ENCODE measurements at places on chromosomes 7 and 10.

GRCh38 chr10:75679536-75679935 lies 248.1 kb downstream of the LRMDA start:
- no peak for DNase-seq

DNA sequence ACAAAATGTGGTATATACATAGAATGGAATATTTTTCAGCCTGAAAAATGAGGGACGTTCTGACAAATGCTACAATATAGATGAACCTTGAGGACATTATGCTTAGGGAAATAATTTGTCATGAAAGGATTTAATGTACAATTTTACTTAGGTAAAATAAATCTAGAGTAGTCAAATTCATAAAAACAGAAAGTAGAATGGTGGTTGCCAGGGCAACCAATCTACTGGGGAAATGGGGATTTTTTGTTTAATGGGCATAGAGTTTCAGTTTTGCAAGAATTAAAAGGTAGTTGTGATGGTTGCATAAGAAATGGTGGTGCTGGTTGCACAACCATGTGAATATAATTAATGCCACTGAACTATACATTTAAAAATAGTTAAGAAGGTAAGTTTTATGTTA lies 296.0 kb upstream of the SP4 start:
- DNase-seq = no peak

DNA sequence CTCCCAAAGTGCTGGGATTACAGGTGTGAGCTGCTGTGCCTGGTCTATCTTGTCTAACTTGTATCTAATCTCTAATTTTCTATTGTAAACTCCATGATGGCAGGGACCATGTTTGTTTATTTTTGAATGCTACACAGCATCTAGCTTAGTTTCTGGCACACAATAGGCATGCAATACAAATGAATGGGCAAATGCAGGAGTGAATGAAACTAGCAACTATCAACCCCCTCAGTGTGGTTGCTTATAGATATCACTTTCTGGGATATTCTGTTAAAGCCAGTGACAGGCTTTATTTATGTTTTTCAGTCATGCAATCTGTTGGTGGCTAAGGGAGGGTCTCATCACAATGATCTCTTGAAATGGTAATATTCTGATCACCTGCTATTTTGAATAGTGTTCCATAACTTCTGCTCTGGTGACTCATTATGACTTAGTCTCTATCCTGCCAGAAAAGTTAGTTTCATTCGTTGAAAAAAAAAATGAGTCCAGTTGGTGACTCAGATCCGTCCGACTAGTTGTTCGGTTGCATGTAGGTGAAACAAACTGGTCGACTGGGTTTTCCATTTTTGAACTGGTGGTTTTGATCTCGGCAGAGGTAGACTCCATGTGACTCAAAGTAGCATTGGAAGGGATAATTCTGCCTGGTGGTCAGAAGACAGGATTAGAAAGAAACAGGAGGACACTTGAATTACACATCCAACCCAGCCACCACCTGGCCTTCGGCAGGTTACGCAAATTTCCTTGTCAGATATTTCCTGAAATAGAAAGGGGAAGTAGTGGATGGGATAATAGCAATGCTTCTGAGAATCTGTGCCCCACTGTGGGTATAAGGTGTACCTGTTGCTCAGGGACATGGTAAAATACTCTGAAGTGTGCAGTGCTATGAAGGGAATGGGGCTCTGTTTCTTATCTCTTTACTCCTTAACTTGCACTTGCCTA lies 76.8 kb downstream of the GATA3 start:
- DNase-seq = no peak

- DNase-seq = no peak
These were observed 19.1 kb upstream of the ARMS2 start for GRCh38 chr10:122435212-122435827.

DNA sequence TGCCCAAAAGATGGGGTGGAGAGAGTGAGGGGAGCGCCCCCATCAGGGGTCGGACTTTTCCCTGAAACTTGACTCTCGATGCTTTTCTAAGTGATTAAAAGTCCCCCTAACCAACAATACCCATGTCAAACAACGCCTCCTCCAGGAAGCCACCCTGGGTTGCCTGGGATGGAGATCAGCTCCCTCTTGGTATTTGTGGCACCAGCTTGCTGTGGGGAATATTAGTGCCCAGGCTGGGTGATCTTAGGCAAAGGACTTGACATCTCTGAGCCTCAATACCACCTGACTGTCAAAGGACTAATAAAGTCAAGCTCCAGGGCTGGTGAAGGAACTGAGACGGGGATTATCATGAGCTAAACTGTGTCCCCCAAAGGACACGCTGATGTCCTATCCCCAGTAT lies 18.2 kb upstream of the ELFN1 start:
- no peak for DNase-seq

- no peak for DNase-seq
These were observed 96.0 kb downstream of the MTERF1 start for GRCh38 chr7:91784469-91784868.

DNA sequence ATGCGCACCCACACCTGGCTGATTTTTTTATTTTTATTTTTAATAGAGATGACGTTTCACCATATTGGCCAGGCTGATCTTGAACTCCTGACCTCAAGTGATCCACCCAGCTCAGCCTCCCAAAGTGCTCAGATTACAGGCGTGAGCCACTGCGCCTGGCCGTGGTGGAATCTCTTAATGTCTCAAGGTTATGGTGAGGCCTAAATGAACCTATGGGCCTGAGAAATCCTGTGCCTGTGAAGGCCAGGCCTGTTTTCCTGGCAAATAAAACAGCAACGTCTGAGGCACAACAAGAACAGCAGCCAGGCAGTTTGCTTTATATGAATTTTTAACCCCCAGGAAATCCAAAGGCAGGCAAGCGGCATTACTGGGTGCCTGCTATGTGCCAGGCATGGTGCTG lies 297.5 kb upstream of the ZMIZ1 start:
- no peak for DNase-seq

GRCh38 chr7:116990056-116990455 lies 36.8 kb downstream of the ST7 start:
- no peak for DNase-seq

- DNase-seq = no peak
These were observed 345.2 kb upstream of the SHH start for GRCh38 chr7:156157409-156158012.

- DNase-seq = no peak
These were observed 3.1 kb downstream of the HPS6 start for GRCh38 chr10:102068216-102068615.

- no peak for DNase-seq
These were observed 525.8 kb downstream of the ZNF33B start for GRCh38 chr10:42112331-42113157.

GRCh38 chr10:79156334-79157274 lies 87.8 kb downstream of the ZMIZ1 start:
- DNase-seq = no peak

GRCh38 chr10:116833986-116834985 lies 15.0 kb upstream of the ENO4 start:
- DNase-seq = no peak

DNA sequence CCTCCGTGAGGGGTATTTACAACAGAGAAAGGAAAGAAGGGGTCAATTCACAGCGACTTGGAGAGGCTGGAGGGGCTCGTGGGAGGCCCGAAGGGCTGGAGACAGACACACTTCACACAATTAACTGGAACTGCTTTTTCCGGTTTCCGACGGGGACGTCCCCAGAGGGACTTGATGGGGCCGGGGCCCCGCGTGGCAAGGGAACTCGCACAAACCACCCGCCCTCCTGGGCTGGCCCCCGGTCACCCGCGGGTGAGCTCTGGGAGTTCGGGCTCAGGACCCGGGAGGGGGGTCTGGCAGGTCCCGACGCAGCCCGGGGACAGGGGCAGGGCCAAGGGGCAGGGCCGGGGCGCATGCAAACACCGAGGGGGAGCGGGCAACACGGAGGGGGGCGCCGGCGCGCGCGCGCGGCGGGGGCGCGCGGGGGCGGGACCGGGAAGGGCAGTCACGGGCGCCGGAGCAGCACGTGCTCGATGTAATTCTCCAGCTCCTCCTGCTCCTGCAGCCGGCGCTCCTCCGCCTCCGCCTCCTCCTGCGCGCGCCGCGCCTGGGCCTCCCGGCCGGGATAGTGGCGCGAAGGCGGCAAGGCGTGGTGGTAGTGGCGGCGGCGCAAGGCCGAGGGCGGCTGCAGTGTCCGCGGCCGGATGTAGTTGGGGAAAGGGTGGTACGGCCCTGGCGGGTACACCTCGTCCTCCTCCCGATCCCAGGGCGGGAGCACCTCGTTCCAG lies 2.7 kb downstream of the VGF start:
- no peak for DNase-seq

- DNase-seq = no peak
These were observed 654.0 kb downstream of the SDK1 start for GRCh38 chr7:3955026-3955425.

- DNase-seq = no peak
These were observed 33.8 kb downstream of the MAP3K8 start for GRCh38 chr10:30467651-30468338.

- DNase-seq = no peak
These were observed 42.3 kb upstream of the SORCS1 start for GRCh38 chr10:107206833-107207232.

GRCh38 chr10:117540640-117541404 lies 1.7 kb upstream of the EMX2 start:
- DNase-seq = no peak

DNA sequence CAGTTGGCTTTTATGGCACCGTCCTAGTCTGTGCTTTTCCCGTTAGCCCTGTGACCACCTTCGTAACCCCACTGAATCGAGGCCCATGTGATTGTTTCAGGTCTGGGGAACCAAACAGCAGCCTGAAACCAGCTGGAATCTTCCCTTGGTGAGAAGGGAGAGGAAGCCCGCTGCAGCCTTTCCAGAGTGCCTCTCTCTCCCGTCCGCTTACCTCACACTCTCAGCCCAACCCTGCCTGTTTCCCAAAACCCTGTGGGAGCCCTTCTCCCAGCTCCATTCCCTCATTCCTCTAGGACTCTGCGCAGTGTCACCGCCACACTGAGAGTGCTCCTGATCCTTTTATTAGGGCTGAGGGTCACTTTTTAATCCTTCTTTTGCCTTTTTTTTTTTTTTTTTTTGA lies 139.6 kb downstream of the WDR37 start:
- no peak for DNase-seq

All from SJSA1 (cell line).